Activated naive CD4-positive, alpha-beta T cell treated with anti-CD3 and anti-CD28 coated beads, Interleukin-2, amount 10 ng/mL, durations not matched to agents 7 days and 5 days (primary cell): ENCODE measurements at places on chromosomes 4 and X.
A peak's percentile ranks its signal among the peaks of the same experiment; 100 is the strongest.

- peaks cover 11% of the 10 kb centered on the region for H3K36me3 ChIP-seq
- DNase-seq: peak; percentile 80
- peak overlapping the region; percentile 96 for H3K27ac ChIP-seq
- H3K4me3 ChIP-seq: peak overlapping the region; percentile 80
- H3K27me3 ChIP-seq: no peaks in the 10 kb centered on the region
Observed at GRCh38 chr4:86935853-86936733, 1.3 kb downstream of the AFF1 start.

GRCh38 chr4:27894951-27895350, 1034.3 kb downstream of the STIM2 start:
- H3K4me1 ChIP-seq: no peaks in the 10 kb centered on the region
- no peaks in the 10 kb centered on the region for H3K36me3 ChIP-seq
- no peak overlapping the region for H3K4me3 ChIP-seq
- H3K27ac ChIP-seq: no peak overlapping the region

DNA sequence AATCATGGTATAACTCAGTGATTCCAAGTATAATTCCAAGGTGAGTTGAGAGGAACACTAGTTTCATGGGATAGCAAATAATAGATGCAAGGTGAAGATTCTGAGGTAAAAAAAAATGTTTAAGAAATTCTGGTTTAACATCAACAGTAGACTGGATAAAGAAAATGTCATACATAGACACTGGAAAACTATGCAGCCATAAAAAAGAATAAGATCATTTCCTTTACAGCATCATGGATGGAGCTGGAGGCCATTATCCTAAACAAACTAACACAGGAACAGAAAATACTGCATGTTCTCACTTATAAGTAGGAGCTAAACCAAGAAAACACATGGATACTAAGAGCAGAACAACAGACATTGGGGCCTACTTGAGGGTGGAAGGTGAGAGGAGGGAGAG, 54.6 kb upstream of the LEF1 start:
- H3K36me3 ChIP-seq: peaks cover 12% of the 10 kb centered on the region
- no peaks in the 10 kb centered on the region for H3K27me3 ChIP-seq
- no peak overlapping the region for H3K4me3 ChIP-seq
- no peak for DNase-seq
- peaks cover 4% of the 10 kb centered on the region for H3K4me1 ChIP-seq

DNA sequence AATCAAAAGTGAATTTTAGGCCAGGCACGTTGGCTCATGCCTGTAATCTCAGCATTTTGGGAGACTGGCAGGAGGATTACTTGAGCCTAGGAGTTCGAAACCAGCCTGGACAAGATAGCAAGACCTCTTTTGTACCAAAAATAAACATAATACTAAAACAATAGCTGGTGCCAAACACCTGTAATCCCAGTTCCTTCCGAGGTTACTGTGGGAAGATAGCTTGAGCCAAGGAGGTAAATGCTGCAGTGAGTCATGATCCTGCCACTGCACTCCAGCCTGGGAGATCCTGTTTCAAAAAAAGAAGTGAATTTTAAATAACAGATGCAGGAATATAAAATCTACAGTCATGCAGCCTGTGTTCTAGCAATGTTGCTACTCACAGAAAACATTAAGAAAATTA, 488.3 kb downstream of the PPARGC1A start:
- H3K27me3 ChIP-seq: no peaks in the 10 kb centered on the region
- DNase-seq: no peak
